ENCODE measurements at places on chromosomes 11 and 22.
A peak's percentile ranks its signal among the peaks of the same experiment; 100 is the strongest.

DNA sequence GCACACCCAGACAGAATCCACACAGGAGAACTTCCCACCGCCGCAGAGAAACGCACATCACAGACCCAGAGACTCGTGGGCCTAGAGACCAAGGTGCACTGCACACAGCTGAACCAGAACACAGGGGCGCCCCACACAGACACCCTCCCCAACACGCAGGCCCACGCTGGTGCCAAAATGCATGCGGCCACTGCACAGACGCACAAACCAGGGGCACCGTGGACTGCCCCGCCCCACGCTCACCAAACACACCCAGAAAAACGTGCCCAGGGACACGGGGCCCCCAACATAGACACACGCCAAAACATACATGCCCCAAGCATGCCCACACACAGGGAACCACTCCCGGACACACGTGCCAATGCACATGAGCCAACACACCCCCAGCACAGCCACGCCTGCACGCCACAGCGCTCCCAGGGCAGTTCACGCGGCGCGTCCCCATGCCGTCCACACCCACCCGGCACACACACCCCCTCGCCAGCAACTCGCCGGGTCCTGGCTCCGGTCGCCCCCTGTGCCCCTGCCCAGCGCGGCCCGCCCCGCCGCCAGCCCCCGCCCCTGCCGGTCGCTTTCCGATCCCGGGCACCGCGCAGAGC is 7.8 kb downstream of the ELFN2 start:
- no peak for DNase-seq

DNA sequence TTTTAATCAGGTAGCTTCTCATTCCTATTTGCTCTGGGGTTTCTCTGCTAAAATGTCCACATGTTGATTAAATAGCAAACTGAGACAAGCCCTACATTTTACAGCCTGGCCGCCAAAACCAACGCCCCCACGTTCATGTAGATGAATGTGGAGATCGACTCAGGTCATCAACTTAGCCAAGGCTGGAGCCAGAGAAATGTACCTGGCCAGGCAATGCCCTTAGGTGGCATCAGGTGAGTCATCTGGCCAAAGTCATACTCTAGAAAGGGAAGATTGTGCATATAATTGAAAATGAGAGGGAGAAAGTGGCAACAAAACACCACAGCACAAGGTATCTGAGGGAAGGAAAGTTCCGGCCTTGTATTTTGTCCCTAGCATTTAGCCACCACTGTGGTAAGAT is 37.1 kb upstream of the CCDC89 start:
- no peak for DNase-seq

DNA sequence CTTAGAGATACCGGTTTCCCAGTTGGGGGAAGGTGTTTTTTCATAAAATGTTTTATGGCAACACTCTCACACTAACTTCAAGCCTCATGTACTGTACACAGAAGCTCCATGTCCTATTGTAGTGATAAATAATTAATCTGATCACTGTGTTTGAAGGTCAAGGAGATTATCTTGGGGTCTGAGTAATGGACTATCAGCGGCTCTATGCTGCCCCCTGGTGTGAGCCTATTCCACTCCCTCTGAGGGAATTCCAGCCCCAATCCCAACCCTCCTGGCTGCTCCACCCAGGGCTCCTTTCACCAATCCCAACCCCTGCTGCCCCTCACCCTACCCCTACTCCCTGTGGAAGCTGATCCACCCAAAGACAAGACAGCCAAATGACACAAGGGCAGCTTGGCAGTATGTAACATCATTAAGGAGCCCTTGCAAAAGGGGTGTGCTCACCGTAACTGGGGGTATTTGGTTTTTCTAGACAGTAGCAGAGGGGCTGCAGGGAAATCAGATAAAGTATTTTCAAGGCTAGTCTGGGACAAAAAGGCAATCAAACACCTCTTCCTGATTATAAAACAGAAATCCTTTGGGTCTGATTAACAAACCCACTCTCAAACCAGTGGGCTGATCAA is 22.3 kb downstream of the HPS4 start:
- peak; percentile 59 for DNase-seq

- DNase-seq = no peak
Observed at GRCh38 chr11:70010774-70011173, 67.3 kb upstream of the ANO1 start.

DNA sequence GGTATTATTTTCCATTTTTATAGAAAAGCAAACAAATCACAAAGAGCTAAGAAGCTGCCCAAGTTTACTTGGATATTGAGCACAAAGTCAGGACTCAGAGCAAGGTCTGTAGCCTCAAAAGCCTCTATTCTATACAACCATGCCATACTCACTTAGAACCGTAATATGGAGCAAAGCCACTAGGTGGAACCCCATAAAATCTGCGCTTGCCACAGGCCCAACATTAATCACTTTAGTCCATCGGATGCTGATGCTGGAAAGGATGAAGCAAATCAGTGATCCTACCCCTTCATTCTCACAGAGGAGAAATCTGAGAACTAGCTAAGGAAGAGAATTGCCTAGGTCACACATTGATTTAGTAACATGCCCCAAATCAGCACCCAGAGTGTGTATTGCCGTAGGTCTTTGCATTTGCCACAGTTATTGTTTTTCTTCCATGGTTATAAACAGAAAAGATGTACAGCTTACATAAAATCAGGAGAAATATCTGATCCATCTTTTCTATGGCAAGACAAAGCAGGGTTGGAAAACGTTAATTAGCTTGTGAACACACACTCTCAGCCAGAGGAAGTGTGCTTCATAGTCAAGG is 56.7 kb upstream of the RAB38 start:
- DNase-seq = peak; percentile 6

- no peak for DNase-seq
Observed at GRCh38 chr22:49483946-49484345, 343.7 kb downstream of the BRD1 start.

DNA sequence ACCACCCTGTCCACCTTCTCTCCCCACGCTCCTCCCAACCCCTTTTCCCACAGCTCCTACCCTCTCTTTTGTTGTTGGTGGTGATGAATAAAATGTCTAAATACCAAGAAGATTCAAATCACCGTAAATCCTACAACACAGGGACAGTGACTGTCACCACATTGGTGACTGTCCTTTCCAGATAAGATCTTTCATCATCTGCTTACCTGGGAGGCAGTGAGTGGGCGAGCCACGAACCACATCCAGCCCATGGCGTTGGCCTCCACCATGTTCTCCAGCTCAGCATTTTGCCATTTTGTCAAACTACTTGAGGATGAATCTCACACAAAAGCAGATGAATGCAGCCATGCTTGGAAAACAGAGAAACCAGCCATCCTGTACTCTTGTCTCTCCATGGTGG is 6.7 kb upstream of the CYTH4 start:
- DNase-seq = no peak

GRCh38 chr11:32172848-32173834 is 82.3 kb downstream of the RCN1 start:
- peak; percentile 40 for DNase-seq

DNA sequence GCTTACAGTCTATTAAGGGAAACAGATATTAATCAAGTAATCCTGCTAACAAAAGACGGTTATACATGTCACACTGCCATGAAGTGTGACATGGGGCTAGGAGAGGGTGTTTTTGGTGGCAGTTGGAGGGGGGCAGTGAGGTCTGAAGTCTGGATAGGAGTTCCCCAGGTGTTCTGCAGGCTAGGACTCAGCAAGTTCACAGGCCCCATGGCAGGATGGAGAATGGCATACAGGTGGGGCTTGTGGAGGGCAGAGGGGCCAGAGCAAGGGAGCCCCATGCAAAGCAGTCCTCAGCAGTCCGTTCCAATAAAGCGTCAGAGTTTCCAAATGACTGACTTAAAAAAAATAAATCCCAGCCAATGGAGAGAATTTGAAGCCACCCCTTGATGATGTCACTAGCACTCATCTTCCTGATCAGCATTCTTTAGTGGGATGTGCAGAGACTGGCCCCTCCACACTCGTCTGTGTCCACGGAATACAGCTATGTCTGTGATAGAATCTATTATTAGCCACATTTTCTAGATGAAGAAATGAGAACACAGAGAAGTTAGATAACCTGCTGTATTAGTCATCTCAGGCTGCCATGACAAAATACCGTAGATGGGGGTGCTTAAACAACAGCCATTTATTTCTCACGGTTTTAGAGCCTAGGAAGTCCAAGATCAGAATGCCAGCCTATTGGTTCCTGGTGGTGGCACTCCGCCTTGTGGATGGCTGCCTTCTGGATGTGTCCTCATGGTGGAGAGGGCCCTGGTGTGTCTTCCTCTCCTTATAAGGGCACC is 32.6 kb downstream of the PRDM11 start:
- DNase-seq = no peak

DNA sequence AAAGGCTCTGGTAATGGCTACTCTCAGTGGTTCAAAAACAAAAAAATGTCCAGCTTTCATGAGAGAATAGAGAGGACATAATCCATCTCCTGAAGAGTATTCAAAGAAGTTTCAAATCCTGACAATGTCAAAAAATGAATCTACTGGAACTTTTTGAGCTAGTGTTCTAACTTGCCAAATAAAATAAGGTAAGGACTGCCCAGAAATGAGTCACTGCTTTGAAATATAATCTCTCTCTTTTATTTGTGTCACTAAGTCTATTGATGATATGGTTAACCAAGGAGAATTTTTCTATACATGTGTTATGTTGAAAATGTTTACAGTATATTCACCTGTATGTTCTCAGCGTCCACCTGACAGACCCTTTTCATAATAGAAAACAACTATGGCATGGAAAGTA is 3.4 kb downstream of the GUCY1A2 start:
- DNase-seq = no peak

DNA sequence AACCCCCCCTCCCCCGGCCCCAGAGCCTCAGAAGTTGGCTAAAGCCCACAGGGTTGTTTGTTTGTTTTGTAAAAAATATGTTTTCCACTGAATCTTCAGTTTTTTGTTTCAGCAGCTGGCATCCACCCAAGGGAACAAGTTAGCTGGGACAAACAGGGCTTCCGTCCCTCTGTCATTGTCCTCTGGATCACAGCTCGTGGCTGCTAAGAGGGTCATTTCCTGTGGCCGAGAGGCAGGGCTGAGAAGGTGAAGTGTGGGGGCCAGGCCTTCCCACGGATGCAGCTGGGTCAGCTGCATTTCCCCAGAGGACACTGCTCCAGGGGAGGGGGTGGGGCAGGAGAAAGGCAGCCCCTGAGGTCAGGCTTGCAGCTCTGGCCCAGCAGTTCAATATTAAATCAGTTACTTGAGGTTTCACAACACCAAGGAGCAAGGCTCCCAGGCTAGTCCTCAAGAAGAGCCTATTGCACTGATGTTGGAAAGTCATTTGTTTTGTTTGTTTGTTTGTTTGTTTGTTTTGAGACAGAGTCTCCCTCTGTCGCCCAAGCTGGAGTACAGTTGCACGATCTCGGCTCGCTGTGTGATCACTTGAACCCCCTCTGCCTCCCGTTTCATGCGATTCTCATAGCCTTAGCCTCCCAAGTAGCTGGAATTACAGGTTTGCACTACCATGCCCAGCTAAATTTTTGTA is 34.4 kb upstream of the SMTN start:
- DNase-seq = no peak

DNA sequence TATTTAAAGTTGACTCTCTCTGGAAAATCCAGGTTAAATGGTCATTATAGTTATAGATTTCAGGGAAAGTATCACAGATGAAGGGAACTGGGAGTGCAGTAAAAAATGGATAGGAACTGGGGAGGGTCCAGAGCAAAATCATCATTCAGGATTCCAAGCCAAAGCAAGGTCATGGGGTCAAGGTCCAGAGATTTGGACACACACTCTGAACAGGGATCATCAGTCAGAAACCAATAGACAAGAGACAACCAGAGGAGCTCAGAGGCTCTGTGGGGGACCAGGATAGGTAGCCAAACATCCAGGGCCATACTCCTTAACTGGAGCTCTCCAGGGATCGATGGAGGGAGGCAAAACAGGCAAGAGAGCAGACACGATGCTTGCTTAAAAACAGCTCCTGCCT is 27.3 kb upstream of the PSMA1 start:
- no peak for DNase-seq

GRCh38 chr22:24893341-24894070 is 53.0 kb downstream of the LHFPL7 start:
- no peak for DNase-seq
